ENCODE measurements at places on chromosomes 13 and 19. TPM values are rescaled to one million over a fixed set of nuclear protein-coding genes. Genes with fewer than 3 reads are reported as not detected.

Gene IGFL1
- total RNA-seq, result not detected

Gene GPC5
- 0.66 TPM for total RNA-seq

Gene CDX2
- total RNA-seq, result not detected

Gene ACP4
- total RNA-seq, result not detected

Gene CYP2F1
- not detected for total RNA-seq

Gene SELENOV
- not detected for total RNA-seq

Gene SERP2
- 0.63 TPM for total RNA-seq

Gene CCDC70
- total RNA-seq, result not detected

Gene CRX
- total RNA-seq, result not detected

GRCh38 chr13:85197431-85197830, 601.8 kb downstream of the SLITRK6 start:
- no peak overlapping the region for H3K27ac ChIP-seq
- no peak overlapping the region for H3K4me3 ChIP-seq
- H3K27me3 ChIP-seq, result no peaks in the 10 kb centered on the region
- no peak for DNase-seq

DNA sequence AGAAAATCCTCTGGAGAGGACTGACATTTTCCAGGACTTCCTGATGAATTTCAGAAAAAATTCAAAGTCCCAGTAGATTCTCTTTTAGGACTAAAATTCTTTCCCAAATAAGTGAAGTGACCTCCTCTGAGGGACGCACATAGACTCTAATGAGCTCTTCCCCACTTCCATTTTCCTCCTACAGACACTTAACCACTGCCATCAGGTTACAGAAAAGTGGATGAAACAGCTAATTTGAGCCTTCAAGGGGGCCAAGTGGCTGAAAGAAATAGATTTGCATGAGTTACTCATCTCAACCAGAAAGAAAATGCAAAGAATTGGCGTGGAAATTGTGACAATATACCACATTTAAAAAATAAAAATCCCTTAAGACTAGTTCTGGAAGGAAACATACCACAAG, 185.3 kb upstream of the EDNRB start:
- no peaks in the 10 kb centered on the region for H3K4me1 ChIP-seq
- H3K27me3 ChIP-seq, result no peaks in the 10 kb centered on the region
- no peak overlapping the region for H3K27ac ChIP-seq
- H3K36me3 ChIP-seq, result no peaks in the 10 kb centered on the region
- no peak overlapping the region for H3K4me3 ChIP-seq
- DNase-seq, result no peak

GRCh38 chr13:109963960-109964563, 177.7 kb upstream of the IRS2 start:
- DNase-seq, result no peak
- peaks cover 14% of the 10 kb centered on the region for H3K27me3 ChIP-seq
- H3K36me3 ChIP-seq, result no peaks in the 10 kb centered on the region
- no peak overlapping the region for H3K4me3 ChIP-seq
- H3K27ac ChIP-seq, result no peak overlapping the region

- H3K4me1 ChIP-seq, result peaks cover 3% of the 10 kb centered on the region
- DNase-seq, result no peak
- H3K36me3 ChIP-seq, result no peaks in the 10 kb centered on the region
- H3K27ac ChIP-seq, result no peak overlapping the region
- H3K4me3 ChIP-seq, result no peak overlapping the region
- peaks cover 21% of the 10 kb centered on the region for H3K27me3 ChIP-seq
Observed at GRCh38 chr19:45211751-45212381, 33.3 kb downstream of the BLOC1S3 start.

- peaks cover 2% of the 10 kb centered on the region for H3K4me1 ChIP-seq
- H3K4me3 ChIP-seq, result no peak overlapping the region
- no peak overlapping the region for H3K27ac ChIP-seq
- no peaks in the 10 kb centered on the region for H3K36me3 ChIP-seq
Observed at GRCh38 chr13:85529218-85529594, 270.0 kb downstream of the SLITRK6 start.

GRCh38 chr13:99228737-99229691, 28.4 kb downstream of the UBAC2 start:
- H3K4me1 ChIP-seq, result peaks cover 81% of the 10 kb centered on the region
- H3K27ac ChIP-seq, result peak overlapping the region; percentile 89
- peaks cover 35% of the 10 kb centered on the region for H3K36me3 ChIP-seq

DNA sequence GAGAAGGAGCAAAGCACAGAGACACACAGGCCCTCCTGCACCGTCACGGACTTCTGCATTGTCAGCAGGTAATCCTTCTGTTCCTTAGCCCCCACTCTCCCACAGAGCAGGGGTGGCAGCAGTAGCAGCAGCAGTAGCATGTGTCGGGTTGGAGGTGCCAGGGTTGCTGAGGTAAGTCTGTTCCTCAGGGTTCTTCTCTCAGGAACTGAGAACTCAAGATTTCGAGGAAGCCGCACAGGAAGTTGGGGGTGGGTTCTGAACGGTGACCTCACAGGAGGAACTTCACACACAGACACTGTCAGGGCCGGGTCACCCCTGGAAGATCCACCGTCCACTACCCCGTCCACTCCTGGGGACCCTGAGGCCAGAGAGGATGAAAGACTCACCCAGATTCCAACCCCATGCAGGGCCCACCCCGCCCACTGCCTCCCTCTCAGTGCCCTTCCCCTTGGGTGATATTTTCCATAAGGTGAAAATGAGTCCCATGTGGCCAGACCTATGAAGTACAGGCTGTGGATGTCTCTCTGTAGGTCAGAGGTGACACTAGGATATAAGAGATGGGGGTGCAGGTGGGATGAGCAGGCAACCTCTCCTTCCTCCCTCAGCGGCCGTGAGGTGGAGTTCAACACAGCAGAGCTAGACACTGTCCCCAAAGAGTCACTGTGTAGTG, at the start of gene SIGLEC12:
TSS of gene SIGLEC12 (minus strand) at position 207 of the 670 bp plus-strand sequence. CDS start at position 140, 67 bp downstream.
- DNase-seq, result peak; percentile 56
- no peaks in the 10 kb centered on the region for H3K36me3 ChIP-seq
- H3K4me3 ChIP-seq, result peak within 1 kb of the TSS; percentile 44
- peak within 1 kb of the TSS; percentile 61 for H3K27ac ChIP-seq

DNA sequence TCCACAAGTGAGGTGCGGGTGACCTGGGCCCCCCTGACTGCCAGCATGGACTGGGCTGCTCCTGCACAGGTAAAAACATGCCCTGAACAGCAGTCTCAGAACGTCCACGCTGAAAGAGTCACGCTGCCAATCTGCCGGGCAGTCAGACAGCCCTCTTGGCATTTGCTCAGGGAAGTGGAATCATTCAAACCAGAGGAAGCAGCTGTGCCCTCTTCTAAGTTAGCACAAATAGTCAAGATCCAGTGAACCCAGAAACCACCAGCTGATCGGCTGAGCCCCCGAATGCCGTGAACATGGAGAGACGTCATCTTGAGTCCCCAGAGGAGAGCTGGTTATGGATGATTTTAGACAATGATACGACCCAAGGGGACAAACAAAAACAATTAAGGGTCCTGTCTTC, 34.4 kb downstream of the KLF2 start:
- no peak overlapping the region for H3K27ac ChIP-seq
- peaks cover 75% of the 10 kb centered on the region for H3K4me1 ChIP-seq
- H3K27me3 ChIP-seq, result peaks cover 5% of the 10 kb centered on the region
- peaks cover 11% of the 10 kb centered on the region for H3K36me3 ChIP-seq
- DNase-seq, result no peak

- no peak overlapping the region for H3K27ac ChIP-seq
- no peaks in the 10 kb centered on the region for H3K27me3 ChIP-seq
- H3K36me3 ChIP-seq, result peaks cover 10% of the 10 kb centered on the region
- no peak for DNase-seq
- peaks cover 19% of the 10 kb centered on the region for H3K4me1 ChIP-seq
- no peak overlapping the region for H3K4me3 ChIP-seq
Observed at GRCh38 chr19:46847528-46847927, 3.1 kb downstream of the AP2S1 start.

DNA sequence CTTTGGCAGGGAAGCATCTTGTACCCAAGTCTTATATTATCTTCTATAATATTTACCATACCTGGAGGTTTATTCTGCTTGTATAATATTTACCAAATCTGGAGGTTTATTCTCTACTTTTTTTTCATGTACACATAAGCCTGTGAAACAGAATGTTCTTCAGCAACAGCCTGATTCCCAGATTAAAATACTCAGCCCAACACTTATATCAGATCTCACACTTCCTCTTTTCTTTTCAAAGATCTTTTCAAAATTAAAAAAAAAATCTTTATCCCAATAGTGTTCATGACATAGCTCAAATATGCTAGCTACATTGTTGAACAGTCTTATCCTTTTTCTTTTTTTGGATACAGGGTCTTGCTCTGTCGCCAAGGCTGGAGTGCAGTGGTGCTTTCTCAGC, 300.7 kb downstream of the LMO7 start:
- no peak for DNase-seq
- no peak overlapping the region for H3K27ac ChIP-seq
- H3K4me1 ChIP-seq, result no peaks in the 10 kb centered on the region
